Activated T-helper 1 cell treated with anti-CD3 and anti-CD28 coated beads, Interleukin-12 subunit alpha, Interleukin-12 subunit beta, Interleukin-2, Interleukin-4 antibody, amounts not matched to agents 30 ng/mL and 10 ng/mL and 1 ng/mL, durations not matched to agents 14 hours and 24 hours and 36 hours (primary cell): ENCODE measurements at places on chromosomes 11 and 22.

DNA sequence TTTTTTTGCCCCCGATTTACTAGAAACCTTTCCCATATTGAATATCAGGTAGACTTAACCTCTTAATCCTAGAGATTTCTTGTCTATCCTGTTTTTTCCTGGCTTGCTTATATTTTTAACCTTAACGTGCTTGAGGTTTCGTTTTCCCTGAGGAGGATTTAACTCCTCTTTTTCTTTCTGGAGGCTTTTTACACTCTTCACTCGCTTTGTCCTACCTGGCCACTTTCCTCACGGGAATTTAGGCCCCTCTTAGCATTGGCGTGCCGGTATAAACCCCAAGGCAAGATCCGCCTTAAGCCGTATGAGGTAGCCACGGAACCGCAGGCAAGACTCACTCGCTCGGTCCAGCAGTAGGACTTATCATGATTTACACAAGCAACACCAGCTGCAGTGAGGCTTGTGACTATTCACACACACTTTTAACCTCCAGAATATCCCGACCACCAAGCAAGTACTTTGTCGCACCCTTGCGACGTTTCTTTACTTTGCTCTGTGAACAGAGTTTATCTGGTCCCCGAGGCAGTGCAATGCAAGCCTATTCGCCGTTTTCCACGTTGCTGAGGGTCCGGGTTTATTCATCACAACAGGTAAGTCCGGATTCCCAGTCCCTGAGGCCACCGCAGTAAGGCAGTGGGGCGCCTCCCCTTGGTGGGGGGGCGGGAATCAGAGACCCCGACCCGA lies 20.6 kb upstream of the ALDH3B2 start:
- DNase-seq = no peak

DNA sequence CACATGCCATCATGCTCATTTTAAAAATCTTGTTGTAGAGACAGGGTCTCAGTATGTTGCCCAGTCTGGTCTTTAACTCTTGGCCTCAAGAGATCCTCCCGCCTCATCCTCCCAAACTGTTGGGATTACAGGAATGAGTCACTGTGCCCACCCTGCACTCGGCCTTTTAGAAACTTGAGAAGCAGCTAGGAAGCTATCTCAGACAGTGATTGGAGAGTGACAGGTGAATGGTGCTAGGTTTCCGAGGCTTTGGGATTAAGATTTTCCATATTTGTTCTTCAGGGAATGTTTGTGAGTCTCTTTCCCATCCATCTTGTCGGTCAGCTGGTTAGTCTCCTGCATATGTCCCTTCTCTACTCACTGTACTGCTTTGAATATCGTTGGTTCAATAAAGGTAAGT lies 10.5 kb downstream of the EI24 start:
- no peak for DNase-seq

DNA sequence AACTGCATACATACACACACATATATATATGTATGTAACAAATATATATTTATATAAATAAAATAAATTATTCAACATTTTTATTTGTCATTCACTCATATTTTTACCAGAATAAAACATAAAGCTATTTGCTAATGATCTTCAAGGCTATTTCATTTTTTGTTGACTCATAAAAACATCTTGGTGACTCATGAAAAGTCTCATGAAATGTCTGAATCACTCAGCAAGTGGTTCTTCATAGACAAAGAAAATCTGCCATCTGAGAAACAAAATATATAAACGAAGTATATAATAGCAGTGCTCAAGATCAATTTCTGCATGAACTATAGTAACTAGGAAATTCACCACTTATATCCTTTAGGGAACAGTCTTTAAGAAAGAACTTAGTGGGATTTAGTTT lies 764.8 kb upstream of the FAT3 start:
- DNase-seq = no peak

GRCh38 chr11:363948-364761 lies 5.1 kb upstream of the B4GALNT4 start:
- no peak for DNase-seq

- DNase-seq = no peak
Observed at GRCh38 chr11:60899046-60899936, 7.1 kb downstream of the PRPF19 start.

GRCh38 chr11:102306817-102307726 lies 10.2 kb upstream of the BIRC3 start:
- no peak for DNase-seq

DNA sequence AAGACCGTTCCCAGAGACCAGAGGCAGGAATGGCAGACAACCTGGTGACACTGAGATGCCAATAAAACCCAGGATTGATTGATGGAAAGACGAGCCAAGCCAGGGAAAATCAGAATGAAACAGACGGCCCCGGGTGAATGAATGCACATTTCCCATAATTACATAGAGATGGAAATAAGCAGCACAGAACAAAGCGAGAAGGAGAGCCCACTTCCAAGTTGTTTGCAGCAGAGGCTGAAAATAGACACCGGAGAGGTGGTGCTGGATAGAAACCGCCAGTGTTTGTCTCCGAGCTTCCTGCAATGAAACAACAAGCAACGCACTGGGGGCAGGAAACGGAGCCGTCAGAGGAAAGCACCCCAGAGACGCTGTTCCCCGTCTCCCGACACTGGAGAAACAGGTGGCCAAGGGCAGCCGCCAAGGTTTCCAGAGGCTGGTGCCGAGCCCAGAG lies 406.8 kb downstream of the SHANK2 start:
- DNase-seq = no peak

GRCh38 chr22:39348909-39349505 lies 784 bp upstream of the SYNGR1 start:
- no peak for DNase-seq

DNA sequence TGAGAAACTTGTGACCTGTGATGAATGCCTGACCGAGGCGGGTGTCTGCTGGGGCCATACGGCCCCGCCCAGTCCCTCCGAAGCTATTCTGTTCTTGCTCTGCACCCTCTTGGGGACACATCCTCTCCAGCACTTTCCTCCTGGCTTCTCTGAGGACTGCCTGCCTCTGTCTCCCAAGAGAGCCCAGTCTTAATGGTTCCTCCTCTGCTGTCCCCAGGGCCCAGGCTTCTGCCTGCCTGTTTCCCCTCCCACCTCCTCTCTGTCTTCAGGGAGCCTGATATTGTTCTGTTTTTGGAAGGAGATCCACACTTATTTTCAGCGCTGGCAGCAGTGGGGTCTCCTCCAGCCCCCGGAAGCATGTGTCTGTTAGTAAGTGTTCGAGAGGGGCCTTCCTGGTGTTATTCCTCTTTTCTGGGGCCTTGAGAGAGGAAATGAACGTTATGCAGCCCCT lies 18.7 kb downstream of the SYNGR1 start:
- no peak for DNase-seq

- no peak for DNase-seq
Observed at GRCh38 chr22:36101756-36102155, 58.8 kb downstream of the APOL3 start.
